H7 (cell line): ENCODE measurements at places on chromosomes 12 and 14.

GRCh38 chr12:40022850-40023249, 83.0 kb downstream of the SLC2A13 start:
- DNase-seq = no peak

- DNase-seq = no peak
Measured at GRCh38 chr12:100566887-100567637, 6.4 kb upstream of the GAS2L3 start.

- DNase-seq = no peak
Measured at GRCh38 chr12:79174626-79175025, 310.1 kb downstream of the SYT1 start.

GRCh38 chr12:27163048-27163715, 80.8 kb upstream of the C12orf71 start:
- no peak for DNase-seq

- no peak for DNase-seq
Measured at GRCh38 chr12:95413576-95413975, 60.4 kb upstream of the METAP2 start.

DNA sequence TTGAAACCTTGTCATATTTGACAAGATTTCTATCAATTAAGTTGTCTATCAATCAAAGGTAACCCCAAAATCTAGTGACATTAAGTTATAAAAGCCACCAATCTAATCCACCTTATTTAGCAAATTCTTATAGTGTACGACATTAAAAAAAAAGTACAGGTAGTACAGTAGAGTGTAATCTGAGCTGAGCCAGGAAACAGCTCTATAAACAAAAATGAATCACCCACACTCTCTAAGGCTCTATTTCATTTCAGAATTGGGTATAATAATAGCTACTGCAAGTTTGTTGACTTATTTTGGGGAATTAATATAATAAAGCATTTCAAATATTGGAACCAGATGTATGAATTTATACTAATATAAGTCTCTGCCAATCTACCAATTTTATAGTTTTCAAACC, 342.4 kb upstream of the FLRT2 start:
- DNase-seq = no peak
